BJ (cell line): ENCODE measurements at places on chromosomes 4 and X. TPM values are rescaled to one million over a fixed set of nuclear protein-coding genes. Genes with fewer than 3 reads are reported as not detected.

DNA sequence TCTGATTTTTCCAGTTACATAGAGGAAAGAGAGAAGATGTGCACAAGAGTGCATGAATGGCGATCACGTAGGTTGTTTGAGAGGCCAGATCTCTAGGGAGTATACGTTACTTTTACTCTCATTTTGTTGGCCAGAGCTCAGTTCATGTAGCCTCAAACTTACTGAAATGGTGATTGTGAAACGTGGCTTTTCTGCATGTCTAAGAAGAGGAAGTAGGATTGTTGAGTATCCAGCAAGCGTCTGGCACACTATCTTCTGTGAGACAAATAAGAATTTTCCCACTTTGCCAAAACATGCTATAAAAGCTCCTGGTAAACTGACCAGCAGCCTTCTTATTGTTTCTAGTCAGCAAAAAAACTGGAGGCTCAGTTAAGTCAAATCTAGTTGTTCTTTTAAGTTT lies 264.5 kb upstream of the EMCN start:
- DNase-seq, result no peak

DNA sequence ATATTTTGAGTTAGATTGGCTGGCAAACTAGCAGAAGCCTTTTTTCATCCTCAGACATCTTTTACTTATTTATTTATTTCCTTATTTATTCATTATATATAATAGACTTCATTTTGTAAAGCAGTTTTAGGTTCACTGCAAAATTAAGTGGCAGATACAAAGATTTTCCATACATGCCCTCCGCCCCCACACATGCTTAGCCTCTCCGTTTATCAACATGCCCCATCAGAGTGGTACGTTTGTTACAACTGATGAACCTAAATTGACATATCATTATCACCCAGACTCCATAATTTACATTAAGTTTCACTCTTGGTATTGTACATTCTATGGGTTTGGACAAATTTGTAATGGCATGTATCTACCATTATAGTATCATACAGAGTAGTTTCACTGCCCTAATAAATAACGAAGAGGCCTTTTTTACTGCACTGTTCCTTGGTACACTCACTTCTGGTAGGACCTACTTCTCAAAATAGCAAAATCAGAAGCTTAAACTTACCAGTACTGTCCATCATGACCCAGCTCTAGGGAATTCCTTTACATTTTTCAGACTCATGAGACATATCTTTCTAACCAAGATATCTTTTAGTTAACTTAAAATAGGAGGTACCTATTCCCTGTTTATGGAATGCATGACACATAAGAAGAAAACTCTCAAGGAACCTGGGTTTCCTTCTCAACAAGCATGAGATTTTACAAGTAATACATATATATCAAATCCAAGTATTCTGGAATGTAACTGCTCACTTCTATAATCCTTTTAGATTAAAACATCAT lies 4.8 kb upstream of the TMPRSS11B start:
- no peak for DNase-seq

- DNase-seq, result no peak
Measured at GRCh38 chr4:97504713-97505112, 638.6 kb downstream of the STPG2 start.

- DNase-seq, result no peak
Measured at GRCh38 chr4:140025470-140025869, 128.5 kb downstream of the MAML3 start.

GRCh38 chr4:30962939-30963338 lies 242.8 kb downstream of the PCDH7 start:
- no peak for DNase-seq

GRCh38 chr4:30953799-30954198 lies 233.6 kb downstream of the PCDH7 start:
- no peak for DNase-seq

GRCh38 chrX:22136711-22137110 lies 104.6 kb downstream of the PHEX start:
- no peak for DNase-seq

DNA sequence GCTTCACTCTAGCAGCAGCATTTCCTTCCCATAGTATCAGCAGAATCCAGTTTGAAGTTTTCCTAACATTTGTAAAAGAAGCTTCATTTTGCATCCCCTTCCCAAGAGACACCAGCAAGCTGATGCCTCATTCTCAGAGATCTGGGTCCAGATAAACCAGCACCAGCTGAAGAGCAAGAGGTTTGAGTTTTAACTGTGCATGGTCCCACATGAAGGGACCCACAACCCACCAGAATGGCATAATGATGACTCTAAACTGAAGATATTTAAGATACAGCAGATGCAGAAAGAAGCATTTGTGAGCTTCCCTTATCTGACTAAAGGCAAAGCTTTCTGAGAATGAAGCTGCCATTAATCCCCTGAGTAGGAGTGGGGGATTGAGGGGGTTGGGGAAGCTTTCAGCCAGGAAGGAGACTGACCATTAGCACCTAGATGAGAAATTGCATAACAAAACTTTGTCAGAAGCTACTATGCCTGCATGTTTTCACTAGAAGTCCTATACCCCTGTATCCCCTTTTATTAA lies 18.6 kb downstream of the NUDT6 start:
- no peak for DNase-seq

DNA sequence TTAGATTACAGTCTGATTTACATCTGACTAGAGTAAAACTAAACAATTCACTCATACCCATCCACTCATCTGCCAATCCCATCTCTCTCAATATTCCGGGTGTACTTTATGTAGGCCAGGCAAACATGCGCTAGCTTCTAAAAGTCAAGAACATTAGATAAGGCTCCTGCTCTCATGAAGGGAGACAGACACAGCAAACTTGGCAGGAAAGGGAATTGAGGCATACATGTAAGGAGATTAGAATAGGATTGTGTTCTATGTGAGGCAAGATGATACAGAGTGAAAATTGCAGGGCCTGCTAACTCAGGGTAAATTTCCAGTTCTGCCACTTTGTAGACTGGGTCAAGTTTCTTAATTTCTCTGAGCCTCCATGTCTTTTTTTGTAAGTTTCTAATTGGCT lies 135.8 kb downstream of the CDS1 start:
- DNase-seq, result no peak

- DNase-seq, result no peak
Measured at GRCh38 chr4:179757641-179758040, 2315.4 kb upstream of the AGA start.

GRCh38 chr4:125388613-125389012 lies 73.9 kb downstream of the FAT4 start:
- peak; percentile 17 for DNase-seq

GRCh38 chr4:48692897-48693296 lies 87.2 kb downstream of the FRYL start:
- DNase-seq, result no peak

- no peak for DNase-seq
Measured at GRCh38 chr4:13762130-13762529, 134.6 kb upstream of the BOD1L1 start.

DNA sequence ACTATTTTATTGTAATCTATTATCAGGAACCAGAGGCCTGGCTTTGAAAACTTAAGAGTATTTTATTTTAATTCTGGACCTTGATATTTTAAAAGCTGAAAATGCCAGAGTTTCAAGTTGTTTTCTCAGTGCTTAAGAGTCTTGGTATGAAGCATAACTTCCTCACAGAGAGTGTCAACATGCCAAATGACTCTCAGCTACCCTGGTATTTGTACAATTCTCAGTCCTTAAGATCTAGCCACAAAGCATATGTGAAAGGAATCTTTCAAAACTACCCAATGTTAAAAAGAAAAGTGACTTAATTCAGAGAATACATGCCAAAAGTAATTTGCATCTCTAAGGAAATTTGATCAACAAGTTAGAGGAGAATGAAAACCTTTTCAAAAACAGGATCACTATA lies 171.9 kb downstream of the DKK2 start:
- peak; percentile 53 for DNase-seq

DNA sequence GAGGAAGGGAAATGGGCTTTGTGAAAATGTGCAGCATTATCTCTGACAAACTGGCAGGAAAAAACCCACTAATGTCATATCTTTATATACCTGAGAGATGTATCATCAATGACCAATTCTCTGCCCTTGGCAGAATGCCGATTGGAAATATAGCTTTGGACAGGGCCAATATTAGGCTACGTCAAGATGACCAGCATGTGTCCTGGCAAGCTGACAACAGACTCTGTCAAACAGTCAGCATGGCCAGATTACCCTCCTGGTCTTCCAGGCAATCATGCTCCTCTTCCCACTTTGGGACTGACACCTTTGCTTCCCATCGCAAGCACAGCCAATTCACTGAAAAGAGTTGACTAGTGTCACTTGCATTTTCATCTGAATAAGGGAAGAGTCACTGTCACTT lies 57.0 kb downstream of the SORBS2 start:
- no peak for DNase-seq

DNA sequence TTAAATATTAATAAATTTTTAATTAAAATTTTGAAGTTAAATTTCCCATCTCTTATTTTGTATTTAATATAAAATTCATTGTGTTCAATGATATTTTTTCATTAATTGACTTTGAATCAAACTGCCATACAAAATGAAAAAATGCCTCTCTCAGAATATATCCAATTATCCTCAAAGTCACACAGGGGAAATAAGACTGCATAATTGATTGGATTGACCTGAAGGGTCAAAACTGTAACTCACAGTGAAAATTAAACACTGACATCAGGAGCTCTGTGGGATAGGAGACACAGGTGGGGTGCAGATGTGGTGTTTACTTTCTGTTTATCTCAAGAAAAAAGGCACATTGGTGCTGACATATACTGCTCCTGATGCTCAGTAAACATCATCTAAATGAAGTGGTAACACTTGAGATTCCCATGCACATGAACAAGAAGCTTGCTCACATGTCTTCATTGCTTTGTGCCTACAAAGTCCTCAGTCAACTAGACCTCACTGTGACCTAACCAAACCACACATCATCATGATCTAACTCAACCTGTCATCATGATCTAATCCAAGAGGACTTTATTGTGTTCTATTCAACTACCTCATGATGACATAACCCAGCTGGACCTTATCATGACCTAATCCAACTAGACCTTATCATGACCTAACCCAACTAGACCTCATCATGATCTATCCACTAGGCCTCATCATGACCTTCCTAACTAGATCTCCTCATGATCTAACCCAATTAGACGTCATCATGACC lies 83.7 kb downstream of the DHRSX start:
- no peak for DNase-seq

DNA sequence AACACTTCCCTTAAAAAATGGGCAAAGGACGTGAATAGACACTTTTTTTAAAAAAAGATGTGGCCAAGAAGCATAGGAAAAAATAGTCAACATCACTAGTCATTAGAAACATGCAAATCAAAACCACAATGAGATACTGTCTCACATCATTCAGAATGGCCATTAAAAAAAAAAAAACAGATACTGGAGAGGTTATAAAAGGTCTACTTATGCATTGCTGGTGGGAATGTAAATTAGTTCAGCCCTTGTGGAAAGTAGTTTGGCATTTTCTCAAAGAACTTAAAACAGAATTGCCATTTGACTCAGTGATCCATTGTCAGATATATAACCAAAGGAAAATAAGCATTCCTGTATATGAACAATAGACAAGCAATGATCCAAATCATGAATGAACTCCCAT lies 352.8 kb upstream of the EPHA5 start:
- no peak for DNase-seq

DNA sequence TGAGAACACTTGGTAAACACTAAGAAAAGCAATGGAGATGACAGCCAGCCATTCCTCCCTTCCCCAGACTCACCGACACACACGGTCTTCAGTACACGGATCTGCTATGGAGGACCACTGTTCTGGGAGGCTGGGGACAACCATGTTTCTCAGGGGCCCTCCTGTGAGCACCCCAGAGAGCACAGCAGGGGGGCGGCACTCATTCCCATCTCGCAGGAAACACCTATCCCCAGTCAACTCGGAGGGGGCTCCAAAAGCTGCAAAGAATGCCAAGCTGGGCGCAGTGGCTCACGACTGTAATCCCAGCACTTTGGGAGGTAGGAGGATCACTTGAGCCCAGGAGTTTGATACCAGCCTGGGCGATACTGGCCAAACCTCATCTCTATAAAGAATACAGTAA lies 172.1 kb downstream of the AFAP1 start:
- no peak for DNase-seq

GRCh38 chr4:185305979-185306442 lies 89.7 kb downstream of the LRP2BP start:
- DNase-seq, result peak; percentile 97

GRCh38 chrX:46381630-46382029 lies 163.6 kb downstream of the ZNF674 start:
- no peak for DNase-seq

- no peak for DNase-seq
Measured at GRCh38 chr4:16090096-16090705, 6.4 kb upstream of the PROM1 start.

DNA sequence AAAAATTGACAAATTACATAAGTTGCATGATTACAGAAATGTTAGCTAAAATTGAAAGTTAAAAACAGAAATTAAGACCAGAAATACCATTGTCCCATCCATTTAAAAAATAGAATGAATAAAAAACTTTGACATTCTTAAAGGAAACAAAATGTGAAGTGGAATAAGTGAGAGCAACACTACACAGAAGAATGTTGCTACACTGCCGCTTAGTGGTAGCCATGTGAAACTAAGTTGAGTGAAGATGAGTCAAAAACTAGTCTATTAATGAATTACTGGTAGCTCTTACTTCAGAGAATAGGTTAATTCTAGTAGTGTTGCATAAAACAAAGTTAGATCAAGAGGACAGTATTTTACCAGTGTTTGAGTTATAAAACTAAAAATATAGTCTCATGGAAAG lies 571.0 kb upstream of the KLHL4 start:
- no peak for DNase-seq

GRCh38 chr4:26813698-26814097 lies 46.9 kb upstream of the STIM2 start:
- no peak for DNase-seq

DNA sequence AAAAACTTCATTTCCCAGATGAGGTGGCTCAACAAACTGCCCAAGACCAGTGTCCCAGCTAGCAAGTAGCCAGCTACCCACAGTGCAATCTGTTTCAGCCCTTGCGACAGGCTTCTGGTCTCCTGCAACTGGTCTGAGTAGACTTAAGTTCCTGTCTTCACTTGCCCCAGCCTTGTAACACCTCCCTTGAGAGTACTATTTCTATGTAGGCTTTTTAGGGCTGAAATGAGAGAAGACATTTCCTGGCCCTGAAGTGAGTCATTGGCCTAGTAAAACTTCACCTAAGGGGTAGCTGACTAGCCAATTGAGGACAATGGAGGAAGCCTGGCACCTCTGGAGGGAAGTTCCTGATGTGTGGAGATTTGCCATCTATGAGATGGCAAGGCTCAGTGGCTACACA lies 80.1 kb upstream of the STIM2 start:
- no peak for DNase-seq

GRCh38 chr4:534101-534575 lies 35.1 kb downstream of the PIGG start:
- DNase-seq, result no peak

The CXCL3 gene
- polyA plus RNA-seq, result 0.18 and 0.47 TPM in 2 replicates

The ODAPH gene
- polyA plus RNA-seq, result not detected in 2 replicates

The TMPRSS11A gene
- polyA plus RNA-seq, result not detected in 2 replicates

The PHKA1 gene
- polyA plus RNA-seq, result 1.5 and 2.2 TPM in 2 replicates

The IL3RA gene
- 0.80 and 1.5 TPM in 2 replicates for polyA plus RNA-seq

The ARAP2 gene
- polyA plus RNA-seq, result not detected in 2 replicates

The SPOCK3 gene
- polyA plus RNA-seq, result not detected in 2 replicates

The AVPR2 gene
- polyA plus RNA-seq, result not detected in 2 replicates

The H2BW2 gene
- polyA plus RNA-seq, result not detected in 2 replicates

The KLF8 gene
- polyA plus RNA-seq, result 1.5 and 1.9 TPM in 2 replicates

The MND1 gene
- polyA plus RNA-seq, result 0.44 and 2.2 TPM in 2 replicates

The FANCB gene
- 0.78 and 1.9 TPM in 2 replicates for polyA plus RNA-seq

The SLC2A9 gene
- 5.0 and 6.4 TPM in 2 replicates for polyA plus RNA-seq

The PYURF gene
- polyA plus RNA-seq, result 34.9 and 44.2 TPM in 2 replicates

The CENPVL1 gene
- polyA plus RNA-seq, result not detected in 2 replicates

The MAMLD1 gene
- polyA plus RNA-seq, result 2.9 and 3.9 TPM in 2 replicates
